ENCODE measurements at places on chromosomes 5 and 9.

DNA sequence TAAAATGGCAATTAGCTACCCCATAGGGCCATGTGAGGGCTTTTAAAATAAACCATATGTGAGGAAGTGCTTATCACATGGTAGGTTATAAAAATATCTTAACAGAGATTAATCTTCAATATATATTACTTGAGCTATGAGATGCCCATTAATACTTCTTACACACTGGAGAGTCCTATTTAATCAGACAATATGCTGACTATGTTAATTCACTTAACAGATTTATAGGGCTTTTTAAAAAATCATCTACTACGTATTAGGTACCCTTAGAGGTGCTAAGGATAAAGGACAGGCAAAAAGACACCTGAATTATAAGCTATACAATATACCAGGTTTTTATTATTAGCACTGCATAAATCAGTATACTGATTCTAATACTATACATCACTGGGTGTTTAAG lies 102.6 kb downstream of the STRBP start:
- DNase-seq, result no peak

DNA sequence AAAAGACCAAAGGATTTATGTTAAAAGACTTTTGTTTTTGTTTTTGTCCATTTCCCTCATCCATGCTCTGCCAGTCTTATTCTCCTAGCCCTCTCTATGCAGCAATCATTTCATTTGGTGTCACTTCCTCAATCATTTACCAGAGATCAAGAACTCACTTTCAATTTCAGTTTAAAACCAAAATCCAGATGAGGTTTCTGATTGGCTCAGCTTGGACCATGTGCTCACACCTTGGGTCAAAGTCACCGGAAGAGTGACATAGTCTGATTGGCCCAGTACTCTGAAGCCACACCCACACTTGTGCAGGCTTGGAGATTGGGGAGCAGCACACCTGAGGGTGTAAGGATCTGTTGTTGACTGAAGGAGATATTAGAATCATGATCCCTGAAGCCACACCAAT lies 79.6 kb downstream of the TLR4 start:
- no peak for DNase-seq

- DNase-seq, result no peak
Measured at GRCh38 chr5:177404641-177405179, 4.2 kb upstream of the PFN3 start.

DNA sequence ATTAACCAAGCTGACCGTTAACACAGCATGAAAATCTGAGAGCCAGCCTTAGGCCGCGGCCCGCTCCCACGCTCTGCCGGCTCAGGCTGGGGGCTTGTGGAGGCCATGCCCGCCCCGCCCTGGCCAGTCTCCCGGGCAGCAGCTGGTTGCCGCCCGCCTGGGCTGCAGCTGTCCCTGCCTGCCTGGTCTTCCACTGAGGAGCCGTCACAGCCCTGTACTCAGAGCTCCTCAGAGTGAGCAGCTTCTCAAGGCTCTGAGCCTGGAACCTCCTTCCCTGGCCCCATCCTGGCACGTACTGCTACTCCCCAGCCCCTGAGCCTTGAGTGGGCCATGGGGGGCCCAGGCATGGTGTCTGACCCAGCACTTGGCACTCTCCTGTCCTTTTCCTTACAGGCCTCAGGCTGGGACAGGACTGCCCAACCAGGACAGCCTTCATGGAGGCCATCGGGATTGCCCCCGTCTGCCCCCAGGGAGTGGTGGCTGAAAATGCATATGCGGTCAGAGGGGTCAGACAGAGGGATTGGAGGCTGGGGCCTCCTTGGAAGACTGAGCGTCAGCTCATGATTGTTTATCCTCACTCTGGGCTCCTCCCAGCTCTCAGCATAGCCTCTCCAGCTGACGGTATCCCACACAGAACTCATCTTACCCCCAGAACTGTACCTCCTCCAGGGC lies 11.9 kb downstream of the FGFR4 start:
- no peak for DNase-seq

- DNase-seq, result no peak
Measured at GRCh38 chr5:115785381-115786065, 30.9 kb downstream of the CDO1 start.

GRCh38 chr5:71475788-71476384 lies 20.4 kb downstream of the BDP1 start:
- DNase-seq, result no peak

DNA sequence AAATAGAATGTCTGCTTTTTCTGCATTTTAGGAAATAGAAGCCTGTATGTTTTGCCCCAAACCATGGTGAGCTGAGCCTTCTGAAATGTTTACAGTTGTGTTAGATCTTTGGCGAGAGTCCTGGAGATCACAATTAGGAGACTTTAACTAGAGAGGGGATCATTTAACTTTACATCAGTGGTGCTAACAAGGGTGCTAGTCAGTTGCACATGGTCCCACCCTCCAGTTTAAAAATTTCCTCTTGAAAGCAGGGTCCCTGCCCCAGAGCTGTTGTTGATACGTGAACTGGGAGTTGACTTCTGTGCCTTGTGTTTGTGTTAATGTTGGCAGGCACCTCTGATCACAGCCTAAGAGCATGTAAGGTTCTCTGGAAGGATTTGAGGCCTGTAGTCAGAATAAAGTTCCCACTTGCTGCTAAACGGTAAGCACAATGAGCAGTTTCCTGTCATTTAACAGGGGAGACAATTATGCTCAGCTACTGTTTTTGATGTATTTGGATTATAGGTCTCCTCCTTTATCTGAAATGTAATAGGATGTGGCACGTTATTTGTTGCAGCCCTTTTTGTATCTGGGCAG lies 43.7 kb downstream of the RASGRF2 start:
- DNase-seq, result no peak

GRCh38 chr5:163269624-163270023 lies 167.8 kb upstream of the CCNG1 start:
- no peak for DNase-seq

DNA sequence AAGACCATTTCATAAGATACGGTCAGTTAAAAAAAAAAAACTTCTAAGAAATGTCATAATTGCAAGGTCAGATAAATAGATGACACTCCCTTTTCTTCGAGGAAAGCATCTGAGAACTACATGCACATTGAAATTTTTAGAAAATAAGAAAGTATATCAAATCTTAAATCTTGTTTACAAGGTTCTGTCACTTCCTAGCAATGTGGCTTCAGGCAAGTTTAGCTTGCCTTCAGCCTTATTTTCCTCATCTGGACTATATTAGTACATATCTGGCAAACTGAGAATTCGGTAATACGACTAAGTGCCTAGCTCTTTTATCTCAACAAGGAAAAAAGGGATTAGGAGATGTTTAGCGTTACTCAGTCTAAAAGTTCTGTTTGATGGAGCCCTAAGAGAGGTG lies 32.5 kb upstream of the OR2K2 start:
- DNase-seq, result no peak

GRCh38 chr5:172444626-172445365 lies 9.5 kb downstream of the SH3PXD2B start:
- no peak for DNase-seq

GRCh38 chr5:180618829-180619562 lies 27.7 kb upstream of the SCGB3A1 start:
- DNase-seq, result peak; percentile 29

All from T-cell (primary cell).